ENCODE measurements at places on chromosomes 11 and 22. TPM values are rescaled to one million over a fixed set of nuclear protein-coding genes. Genes with fewer than 3 reads are reported as not detected.

The TRIM6 gene
- total RNA-seq, result 26.7 TPM

The PYGM gene
- total RNA-seq, result 0.22 TPM

The TPBGL gene
- under 0.01 TPM for total RNA-seq

The DDIAS gene
- total RNA-seq, result 2.0 TPM

The EMID1 gene
- 3.5 TPM for total RNA-seq

The FOXR1 gene
- total RNA-seq, result not detected

The DRD4 gene
- total RNA-seq, result not detected

The ATL3 gene
- 90.3 TPM for total RNA-seq

The POU2AF1 gene
- not detected for total RNA-seq

The MDK gene
- 349 TPM for total RNA-seq
